ENCODE measurements at places on chromosomes 1 and 21. TPM values are rescaled to one million over a fixed set of nuclear protein-coding genes. Genes with fewer than 3 reads are reported as not detected.
A peak's percentile ranks its signal among the peaks of the same experiment; 100 is the strongest.

- no peak for DNase-seq
Measured at GRCh38 chr1:5343256-5344020, 648.8 kb downstream of the NPHP4 start.

DNA sequence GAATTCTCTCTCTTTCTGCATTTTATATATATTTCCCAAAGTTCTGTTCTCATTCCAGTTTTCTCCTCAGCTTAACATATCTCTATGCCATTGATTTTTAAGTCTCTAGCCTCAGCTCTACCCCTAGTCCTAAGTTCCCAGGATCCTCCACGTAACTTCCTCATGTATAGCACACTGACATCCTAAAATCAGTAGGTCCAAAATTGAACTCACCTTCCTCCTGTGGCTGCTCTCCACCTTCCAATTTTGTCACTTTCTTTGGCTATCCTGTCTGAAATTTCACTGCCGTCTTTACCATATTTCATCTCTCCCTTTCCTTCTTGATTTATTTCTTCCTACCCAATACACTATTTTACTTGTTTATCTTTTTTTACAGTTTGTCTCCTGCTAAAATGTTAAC, 1.5 kb downstream of the SLAMF6 start:
- no peak for DNase-seq

- no peak for DNase-seq
Measured at GRCh38 chr1:208231881-208232661, 12.1 kb downstream of the PLXNA2 start.

DNA sequence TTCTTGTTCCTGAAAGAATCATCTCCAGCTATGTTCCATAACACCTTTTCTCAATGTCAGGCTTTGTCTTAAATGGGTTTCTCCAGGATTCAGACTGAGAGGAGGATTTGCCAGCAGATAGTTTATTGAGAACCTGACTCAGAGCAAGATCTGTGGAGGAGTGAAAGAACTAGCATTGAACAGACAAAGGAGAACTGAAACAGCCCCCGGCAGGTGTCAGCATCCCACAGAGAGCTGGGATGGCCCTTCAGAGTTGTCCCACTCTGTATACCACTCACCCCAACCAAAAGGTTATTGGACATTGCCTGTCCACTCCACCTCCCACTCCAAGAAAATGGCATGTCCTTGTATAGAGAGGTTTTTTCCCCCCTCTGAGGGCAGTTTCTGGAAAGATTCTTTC, 270.7 kb downstream of the PAPPA2 start:
- no peak for DNase-seq

TNFRSF1B gene
- total RNA-seq, result 40.7 TPM

ADAM30 gene
- not detected for total RNA-seq

- DNase-seq, result no peak
Measured at GRCh38 chr21:42563686-42564085, 50.0 kb downstream of the SLC37A1 start.

LRRC52 gene
- total RNA-seq, result not detected

DNA sequence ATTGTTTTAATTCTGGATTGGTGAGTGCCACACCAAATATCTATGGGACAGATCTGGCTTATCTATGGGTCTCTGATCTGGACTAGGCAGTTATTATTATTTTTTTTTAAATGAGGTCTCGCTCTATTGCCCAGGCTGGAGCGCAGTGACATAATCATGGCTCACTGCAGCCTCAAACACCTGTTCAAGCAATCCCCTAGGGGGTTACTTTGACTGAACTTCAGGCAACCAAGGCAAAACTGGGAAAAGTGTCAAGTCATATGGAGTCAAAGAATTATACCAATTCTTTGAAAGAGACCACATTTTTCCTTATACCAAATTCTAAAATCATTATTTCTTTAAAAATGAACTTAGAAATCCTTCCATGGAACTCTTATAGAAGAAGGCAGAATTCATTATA, 129.1 kb upstream of the HOOK1 start:
- DNase-seq, result no peak

- no peak for DNase-seq
Measured at GRCh38 chr1:31289021-31289420, 7.6 kb downstream of the SNRNP40 start.

DNA sequence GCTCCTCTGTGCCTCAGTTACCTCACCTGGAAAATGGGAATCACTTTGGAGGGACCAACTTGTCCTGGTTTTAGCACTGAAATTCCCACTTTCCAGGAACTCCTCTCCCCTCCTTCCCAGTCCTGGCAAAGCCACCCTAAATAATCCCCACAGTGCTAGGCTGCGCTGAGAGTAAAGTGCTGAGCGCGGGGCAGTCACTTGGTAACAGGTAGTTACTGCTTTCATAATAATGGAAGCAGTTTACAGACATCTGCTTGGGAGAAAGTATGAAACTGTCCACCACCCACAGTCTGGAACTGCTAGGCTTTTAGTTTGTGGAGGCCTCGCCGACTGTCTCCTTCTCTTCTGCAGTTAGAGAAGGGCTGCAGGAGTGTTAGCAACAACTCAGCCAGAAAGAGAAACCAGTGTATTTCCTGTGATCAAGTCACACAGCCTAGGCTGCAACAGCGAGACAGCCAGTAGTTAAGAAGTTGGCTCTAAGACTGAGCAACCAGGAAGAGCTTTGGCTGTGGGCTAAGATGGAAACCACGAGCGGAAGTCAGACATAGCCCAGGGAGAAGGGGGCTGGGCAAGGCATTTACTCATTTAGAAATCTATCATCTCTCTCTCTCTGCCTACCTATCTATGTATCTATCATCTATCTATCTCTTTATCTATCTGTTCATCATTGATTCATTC, 30.8 kb upstream of the ABCG1 start:
- peak; percentile 90 for DNase-seq

ASTN1 gene
- total RNA-seq, result 0.07 TPM

DNA sequence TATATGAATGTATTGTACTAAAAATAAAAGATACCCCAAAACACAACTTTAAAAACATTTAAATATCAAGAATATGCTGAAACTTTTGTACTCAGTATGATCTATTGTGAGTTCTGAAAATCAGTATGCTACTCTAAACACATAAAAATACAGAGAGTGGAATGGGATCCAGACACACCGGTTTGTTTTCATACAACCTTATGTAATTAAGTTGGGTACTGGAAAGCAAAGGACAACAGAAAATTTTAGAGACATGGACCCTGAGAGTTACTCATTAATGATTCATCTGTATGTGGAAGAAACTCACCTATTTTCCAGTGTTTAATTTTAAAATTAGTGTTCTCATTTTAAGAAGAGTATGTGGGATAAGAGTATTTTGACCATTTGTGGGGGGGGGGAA, 927 bp upstream of the CFHR3 start:
- DNase-seq, result no peak

GRCh38 chr1:3836421-3836820, 20.6 kb downstream of the CEP104 start:
- no peak for DNase-seq

DNA sequence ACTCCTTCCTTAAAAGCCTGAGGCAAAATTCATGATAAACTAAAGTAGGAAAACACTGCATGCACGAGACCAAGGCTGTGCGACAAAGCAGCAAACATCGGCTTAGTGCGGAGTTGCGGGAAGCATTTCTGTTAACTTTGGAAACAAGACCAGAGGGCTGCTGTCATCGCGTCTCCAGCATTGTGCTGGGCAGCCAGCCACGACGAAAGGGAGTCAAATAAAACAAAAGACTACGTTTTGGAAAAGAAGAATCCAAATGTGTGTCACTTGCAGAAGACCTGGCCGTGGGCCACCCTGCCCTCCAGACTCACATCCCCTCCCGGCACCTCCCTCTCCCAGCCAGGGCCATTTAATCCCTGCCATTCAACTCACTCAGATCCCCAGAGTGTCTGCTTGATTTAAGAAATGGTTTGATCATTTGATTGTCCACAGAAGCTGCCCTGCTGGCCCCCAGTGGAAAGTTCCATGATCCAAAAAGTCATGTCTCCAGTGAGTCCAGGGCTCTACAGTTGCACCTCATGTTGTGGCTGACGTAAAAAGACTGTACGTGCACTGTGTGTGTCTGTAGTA, 2.4 kb upstream of the KRTAP10-11 start:
- DNase-seq, result no peak

SRGAP2 gene
- total RNA-seq, result 11.7 TPM

- DNase-seq, result no peak
Measured at GRCh38 chr21:35945089-35945671, 115.1 kb downstream of the SETD4 start.

GRCh38 chr1:156815961-156816422, 656 bp downstream of the SH2D2A start:
- DNase-seq, result peak; percentile 32

ACTL8 gene
- total RNA-seq, result not detected

TDRD10 gene
- not detected for total RNA-seq

- no peak for DNase-seq
Measured at GRCh38 chr1:244057474-244058385, 6.6 kb downstream of the ZBTB18 start.
